Stimulated activated CD8-positive, alpha-beta memory T cell treated with anti-CD3 and anti-CD28 coated beads, Interleukin-15, amount 100 ng/mL, for 24 hours (primary cell): ENCODE measurements at places on chromosomes 11 and 22.

DNA sequence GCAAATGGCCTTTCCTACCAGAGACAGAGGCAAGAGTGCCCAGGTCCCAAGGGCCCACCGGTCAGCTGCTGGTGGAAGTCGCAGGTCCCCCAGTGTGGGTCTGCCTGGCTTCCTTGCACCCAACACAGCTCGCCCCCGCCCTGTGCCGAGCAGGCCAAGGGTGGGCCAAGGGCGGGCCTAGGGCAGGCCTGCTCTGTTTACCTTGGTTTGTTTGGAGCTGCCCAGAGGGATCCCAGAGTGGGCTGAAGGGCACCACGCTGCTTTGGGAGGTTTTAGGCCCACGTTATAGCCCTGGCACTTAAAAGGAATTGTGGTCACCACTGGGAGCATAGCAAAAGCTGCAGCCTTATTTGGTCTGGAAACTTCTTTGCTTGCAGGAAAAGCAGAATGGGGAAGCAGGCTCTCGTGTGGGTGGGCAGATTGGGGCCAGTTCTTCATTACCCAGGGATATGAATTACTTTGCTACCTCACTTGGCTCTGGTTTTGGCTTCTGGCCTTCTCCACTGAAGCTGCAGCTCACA is 38.0 kb downstream of the MRGPRD start:
- DNase-seq = no peak

- no peak for DNase-seq
Measured at GRCh38 chr22:17767233-17768065, 6.8 kb downstream of the BID start.

- DNase-seq = no peak
Measured at GRCh38 chr22:19505735-19506126, 18.5 kb downstream of the CLDN5 start.

DNA sequence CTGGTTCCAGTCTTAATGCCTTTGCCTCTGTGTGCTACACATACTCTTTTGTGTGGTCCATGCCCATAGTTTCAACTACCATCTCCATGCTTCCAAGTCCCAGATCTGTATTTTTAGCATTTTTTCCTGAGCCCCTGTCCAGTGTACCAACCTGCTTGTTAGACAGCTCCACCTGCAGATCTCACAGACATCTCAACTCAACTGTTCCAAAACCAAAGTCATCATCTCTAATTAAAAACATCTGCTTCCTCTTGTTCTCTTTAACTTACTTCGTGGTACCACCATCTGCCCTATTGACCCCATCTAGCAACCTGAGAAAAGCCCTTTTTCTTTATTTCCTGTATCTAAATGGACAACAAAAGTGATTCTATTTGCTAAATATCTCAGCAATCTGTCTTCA is 8.6 kb upstream of the KMT2A start:
- DNase-seq = no peak

GRCh38 chr11:129960216-129961214 is 42.1 kb downstream of the PRDM10 start:
- DNase-seq = no peak

- no peak for DNase-seq
Measured at GRCh38 chr11:123645286-123645975, 9.0 kb downstream of the SCN3B start.

GRCh38 chr11:9861860-9862725 is 198.2 kb downstream of the SWAP70 start:
- no peak for DNase-seq

- DNase-seq = no peak
Measured at GRCh38 chr22:38228873-38229740, 27.3 kb downstream of the MAFF start.

DNA sequence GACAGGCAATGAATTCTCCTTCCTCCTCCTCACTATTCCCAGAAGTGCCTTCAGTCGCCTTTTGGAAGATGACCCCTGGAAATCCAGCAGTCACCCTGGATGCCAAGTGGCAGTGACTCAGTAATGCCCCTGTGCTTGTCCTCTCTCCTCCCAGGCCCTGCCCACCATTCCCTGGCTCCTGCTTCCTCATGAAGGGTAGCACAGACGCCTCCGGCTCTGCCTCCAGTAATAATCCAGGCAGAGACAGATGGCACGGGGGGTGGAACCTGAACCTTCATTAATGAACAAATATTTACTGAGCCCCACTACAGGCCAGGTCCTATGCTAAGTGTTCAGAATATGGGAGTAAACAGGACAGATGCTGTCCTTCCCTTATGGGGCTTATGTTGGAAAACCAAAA is 23.2 kb downstream of the SYT13 start:
- DNase-seq = no peak

DNA sequence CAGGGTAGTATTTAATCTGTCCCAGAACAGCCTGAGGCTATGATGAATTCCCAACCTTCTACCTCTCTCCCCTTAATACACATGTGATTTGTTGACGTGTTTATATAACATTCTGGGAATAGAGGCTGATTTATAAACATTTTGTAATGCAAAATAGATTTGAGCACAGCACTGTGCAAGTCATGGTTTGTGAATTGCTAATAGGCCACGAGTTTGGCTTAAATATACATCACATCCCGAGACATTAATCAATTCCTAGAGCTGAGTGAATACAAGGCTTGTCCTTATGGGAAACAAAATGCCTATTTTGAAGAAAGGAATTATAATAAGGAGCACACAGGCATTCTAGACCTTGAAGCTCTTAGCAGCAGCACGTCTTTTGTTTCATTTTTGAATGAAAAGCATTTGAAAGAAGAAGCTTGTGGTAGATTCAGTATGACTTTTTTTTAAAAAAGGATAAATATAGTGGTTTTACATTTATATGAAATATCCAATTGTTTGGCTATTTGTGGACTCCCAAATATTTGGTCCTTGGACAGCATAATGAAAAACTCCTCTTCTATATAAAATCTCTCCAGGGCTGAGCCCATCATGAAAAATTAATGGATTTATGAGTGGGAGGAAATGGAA is 116.4 kb downstream of the SLC17A6 start:
- no peak for DNase-seq

DNA sequence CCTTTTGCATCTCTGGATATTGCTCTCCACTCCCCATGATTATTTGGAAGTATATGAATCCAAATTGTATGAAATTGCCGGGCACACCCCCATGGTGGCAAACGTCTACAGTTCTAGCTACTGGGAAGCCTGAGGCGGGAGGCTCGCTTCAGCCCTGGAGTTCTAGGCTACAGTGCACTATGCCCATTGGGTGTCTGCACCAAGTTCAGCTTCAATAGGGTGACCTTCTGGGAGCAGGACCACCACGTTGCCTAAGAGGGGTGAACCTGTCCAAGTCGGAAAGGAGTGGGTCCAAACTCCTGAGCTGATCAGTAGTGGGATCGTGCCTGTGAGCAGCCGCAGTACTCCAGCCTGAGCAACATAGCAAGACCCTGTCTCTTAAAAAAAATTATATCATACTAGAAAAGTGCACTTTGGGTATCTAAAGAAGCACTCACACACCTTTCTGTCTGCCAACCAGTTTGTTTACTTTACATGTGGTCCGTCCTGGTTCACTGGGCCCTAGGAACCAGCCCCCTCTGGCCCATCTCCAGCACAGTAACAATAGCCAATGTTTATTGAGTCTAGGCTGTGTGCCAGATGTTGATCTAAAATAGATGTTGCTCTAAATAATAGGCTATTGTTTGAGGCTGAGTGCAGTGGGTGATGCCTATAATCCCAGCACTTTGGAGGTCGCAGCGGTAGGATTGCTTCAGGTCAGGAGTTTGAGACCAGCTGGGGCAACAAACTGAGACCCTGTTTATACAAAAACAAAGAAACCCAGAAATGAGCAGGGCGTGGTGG is 16.4 kb upstream of the KAT5 start:
- no peak for DNase-seq

- DNase-seq = no peak
Measured at GRCh38 chr22:40853961-40854360, 2.5 kb downstream of the ST13 start.

- DNase-seq = no peak
Measured at GRCh38 chr11:67309166-67309565, 5.8 kb downstream of the SSH3 start.

- no peak for DNase-seq
Measured at GRCh38 chr11:112722148-112722547, 239.1 kb upstream of the NCAM1 start.

DNA sequence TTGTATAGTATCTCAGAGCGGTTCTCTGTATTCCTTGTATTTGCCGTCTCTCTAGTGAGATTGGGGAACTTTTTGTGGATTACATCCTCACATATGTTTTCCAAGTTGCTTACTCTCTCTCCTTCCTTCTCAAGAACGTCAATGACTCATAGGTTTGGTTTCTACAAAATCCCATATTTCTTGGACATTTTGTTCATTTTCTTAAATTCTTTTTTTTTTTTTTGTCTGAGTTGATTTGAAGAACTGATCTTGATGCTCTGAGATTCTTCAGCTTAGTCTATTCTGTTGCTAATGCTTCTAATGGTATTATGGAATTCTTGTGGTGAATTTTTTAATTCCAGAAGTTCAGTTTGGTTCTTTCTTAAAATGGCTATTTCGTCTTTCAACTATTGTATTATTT is 28.4 kb upstream of the SLN start:
- DNase-seq = no peak

DNA sequence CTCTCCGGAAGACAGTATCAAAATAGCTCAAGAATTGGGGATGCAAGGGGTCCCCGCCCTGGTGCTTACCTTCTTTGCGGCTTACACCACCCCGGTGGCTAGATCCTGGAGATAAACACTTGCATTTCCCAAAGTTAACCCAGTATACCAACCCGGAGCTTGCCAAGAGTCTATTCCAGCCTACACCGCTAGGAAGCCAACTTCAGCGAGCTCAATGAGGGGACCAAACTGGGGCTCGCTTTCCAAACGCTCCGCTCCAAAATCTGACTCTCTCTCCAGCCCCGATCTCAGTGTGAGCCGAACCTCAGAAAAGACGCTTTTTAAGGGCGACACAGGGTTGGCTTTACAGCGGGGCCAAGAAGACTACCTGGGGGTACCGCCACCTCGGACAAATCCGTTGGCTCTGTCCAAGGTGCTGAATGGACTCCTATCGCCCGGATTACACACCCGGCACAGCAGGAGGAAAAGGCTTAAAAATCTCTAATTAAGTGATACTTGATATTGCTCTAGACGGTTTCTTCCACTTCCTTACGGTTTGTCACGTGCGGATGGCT is 20.1 kb upstream of the BDNF start:
- no peak for DNase-seq

DNA sequence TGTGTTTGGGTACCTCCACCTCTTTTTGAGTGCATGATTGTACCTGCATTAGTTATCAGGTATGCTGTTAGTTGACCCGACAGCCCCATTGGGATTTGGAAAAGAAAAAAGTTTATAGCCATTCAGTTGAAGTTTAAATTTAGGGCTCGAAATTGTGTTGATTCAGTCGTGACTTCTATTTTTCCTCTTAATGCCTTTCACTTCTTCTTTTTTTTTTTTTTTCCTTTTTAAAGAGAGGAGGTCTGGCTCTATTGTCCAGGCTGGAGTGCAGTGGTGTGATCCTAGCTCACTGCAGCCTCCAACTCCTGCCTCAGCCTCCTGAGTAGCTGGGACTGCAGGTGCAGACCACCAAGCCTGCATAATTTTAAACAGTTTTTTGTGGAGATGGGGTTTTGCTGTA is 2.3 kb downstream of the STT3A start:
- DNase-seq = no peak

GRCh38 chr11:102620818-102621561 is 4.1 kb downstream of the MMP20 start:
- DNase-seq = no peak

GRCh38 chr11:96459751-96460150 is 69.9 kb downstream of the JRKL start:
- DNase-seq = no peak

DNA sequence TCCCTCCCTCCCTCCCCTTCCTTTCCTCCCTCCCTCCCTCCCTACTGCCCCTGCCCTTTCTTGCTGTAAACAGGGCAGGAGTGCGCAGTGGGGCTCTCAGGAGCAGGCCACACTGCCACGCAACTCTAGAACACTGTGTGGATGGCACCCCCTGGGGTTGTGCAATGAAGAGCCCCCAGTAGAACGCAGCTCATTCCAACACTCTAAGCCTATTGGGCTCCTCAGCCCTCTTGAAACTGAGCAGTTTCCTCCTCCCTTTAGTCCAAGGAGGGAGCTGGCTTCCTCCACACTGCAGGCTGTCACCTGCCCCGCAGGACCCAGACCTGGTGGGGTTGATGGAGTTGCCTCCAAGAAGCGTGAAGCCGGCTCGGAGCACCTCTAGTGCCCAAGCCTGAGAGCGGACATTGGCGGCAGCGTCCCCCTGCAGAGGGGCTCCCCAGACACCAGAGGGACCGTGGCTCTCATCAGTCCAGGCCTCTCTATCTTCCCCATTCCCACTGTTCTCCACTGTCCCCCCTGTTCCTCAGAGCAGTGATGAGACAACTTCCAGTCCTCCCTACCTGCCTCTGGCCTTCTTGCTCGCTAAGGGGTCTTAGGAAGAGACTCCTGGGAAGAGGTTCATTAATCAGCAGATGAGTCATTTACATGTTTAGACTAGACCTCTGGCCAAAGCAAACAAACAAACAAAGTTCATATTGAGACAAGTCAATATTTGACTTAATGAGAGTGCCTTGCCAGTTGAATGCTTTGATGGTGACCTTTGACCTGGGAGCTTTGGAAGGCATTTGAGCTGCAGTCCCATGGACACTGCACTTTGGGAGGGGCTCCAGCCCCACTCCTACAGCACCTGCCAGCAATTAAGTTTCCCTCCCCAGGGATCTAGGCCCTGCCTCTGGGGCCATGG is 64.0 kb downstream of the RPUSD4 start:
- no peak for DNase-seq
